ENCODE measurements at places on chromosomes 12 and 14.

DNA sequence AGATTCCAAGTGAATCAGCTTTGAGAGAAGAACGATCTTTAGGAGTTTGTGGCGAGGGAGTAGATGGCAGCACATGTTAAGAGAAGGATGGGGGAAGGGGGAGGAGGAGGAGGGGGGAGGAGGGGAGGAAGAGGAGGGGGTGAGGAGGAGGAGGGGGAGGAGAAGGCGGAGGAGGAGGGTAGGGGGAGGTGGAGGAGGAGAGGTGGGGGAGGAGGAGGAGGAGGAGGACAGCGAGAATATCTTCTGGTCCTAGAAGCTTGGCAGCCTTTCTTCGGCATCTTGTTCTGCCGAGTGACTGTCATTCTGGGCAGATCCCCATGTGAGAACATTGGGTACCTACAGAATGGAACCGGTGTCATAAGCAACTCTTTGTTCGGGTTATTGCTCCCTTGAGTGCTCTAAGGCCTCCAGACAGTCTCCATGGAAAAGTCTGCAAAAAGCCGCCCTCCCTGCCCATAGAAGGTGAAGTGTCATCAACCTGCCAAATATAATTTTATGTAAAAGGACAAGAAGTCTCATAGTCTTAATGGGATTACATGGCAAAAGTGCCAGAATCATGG, 6.9 kb downstream of the RFC5 start:
- DNase-seq = no peak

DNA sequence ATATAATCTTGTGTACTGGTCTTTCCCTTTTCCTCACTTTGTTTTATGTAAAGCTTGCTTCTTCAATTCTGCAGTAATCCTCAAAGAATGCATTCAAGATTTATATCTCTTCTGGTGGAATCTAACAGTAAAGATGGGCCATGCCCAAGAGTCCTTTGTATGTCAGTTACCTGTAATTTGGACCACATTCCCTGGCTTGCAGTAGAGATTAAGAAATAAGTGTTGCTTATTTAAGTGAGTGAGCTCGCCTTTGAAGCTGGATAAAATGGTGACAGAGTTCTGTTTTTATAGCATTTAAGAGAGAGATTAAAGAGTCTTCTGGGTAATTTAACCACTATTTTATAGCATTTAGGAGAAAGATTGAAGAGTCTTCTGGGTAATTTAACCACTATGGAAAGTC, 262.1 kb upstream of the ATP2B1 start:
- DNase-seq = no peak

DNA sequence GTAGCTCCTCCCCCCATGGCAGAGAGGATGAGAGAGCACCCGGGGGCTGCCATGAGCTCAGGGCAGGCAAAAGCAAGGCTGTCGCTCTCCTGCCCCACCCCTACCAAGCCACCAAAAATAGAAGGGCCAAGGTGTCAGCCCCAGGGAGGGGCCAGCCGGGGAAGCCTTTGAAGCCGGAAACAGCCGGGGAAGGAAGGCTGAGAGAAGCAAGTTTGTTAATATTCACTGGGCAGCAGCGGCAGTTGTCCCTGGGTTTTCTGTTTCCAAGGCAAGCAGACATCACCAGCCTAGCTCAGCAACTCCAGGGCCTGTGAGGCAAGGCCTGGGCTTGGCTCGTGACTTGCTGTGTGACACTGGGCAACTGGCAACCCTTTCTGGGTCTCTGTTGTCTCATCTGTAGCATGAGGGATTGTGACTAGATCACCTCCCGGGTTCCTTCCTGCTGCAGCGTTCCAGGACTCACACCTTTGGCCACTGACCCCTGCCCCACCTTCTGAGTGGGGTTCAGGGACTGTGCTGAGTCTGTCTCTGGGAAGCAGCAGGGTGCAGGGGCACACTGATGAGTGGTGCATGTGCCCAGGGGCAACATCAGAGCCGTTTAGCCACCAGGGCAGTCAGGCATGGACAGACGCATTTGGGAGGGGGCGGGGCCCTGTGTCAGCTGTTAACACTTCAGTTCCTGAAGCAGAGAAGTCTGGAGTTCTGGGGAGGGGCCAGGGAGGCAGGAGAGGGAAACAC, 24.3 kb downstream of the SYNDIG1L start:
- DNase-seq = no peak

GRCh38 chr12:52454411-52455201, 2.7 kb upstream of the KRT6B start:
- DNase-seq = no peak

DNA sequence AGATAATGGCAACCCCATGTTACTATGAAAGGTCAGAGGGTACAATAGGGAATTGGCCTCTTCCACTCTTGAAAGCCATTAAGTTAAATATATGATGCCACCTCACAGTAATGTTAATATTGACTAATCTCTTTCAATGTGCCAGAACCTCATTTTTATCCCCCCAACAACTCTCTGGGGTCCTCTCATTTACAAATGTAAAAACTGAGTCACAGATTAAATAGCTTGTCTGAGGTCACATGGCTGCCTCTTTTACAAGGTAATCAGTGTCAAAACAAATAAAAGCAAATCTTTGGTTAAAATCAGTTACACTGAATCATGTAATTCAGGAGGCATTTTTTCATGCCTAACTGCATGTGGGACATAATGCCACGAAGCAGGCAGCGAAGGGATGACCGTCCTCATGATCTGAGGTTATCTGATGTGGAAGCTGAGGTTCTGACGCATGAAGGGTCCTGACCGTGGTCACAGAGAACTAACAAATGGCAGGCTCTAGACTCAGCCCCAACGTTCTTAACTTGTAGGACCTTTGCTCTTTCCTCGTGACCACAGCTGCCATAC, 78.5 kb downstream of the PTPN21 start:
- no peak for DNase-seq
